ENCODE measurements at places on chromosomes 2 and 18. TPM values are rescaled to one million over a fixed set of nuclear protein-coding genes. Genes with fewer than 3 reads are reported as not detected.

GRCh38 chr2:85961754-85962153, 73.0 kb upstream of the ST3GAL5 start:
- DNase-seq: no peak

- DNase-seq: no peak
Observed at GRCh38 chr2:12168791-12169388, 422.5 kb downstream of the LPIN1 start.

GRCh38 chr2:159229476-159230144, 56.9 kb downstream of the WDSUB1 start:
- no peak for DNase-seq

CLHC1 gene
- total RNA-seq: 20.2 TPM

- no peak for DNase-seq
Observed at GRCh38 chr2:40543381-40543780, 91.5 kb upstream of the SLC8A1 start.

GRCh38 chr2:203574824-203575223, 39.7 kb upstream of the RAPH1 start:
- DNase-seq: no peak

FASTKD2 gene
- 20.1 TPM for total RNA-seq

GRCh38 chr2:58357521-58357920, 116.4 kb upstream of the FANCL start:
- no peak for DNase-seq

DNA sequence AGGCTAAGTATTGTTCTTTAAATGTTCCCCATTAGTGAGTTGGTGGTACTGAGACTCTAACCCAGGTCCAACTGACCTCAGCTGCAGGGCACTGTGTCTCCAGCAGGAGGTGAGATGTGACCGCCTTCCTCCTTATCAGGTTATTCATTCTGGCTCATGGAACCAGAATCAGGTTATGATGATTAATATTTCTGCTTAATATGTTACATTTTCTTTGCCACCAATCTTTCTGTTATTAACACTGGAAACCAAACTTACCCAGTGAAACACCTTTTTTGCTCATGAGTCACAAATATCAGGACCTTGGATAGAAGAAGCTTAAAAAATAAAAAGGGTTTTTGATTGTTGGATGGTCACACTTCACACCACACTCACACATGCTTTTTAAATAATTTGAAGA, 85.4 kb downstream of the DPP4 start:
- peak; percentile 10 for DNase-seq

DNA sequence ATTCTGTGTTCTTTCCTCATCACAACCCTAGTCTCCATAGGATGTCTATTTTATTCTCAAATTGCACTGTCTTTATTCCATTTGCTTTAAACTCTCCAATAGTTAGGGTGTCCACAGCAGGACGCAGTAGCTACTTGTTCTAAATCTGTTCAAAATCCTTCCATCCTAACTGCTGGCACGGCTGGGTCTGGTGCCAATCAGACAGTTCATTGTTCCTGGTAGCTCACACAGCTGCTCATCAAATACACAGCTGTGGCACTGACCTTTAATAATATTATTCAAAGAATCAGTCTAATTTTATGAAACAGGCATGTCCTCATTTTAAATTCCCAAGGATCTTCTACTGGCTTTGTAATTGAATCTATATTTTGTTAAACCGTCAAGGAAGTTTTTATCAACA, 59.7 kb upstream of the TMEFF2 start:
- DNase-seq: no peak

GRCh38 chr2:42044939-42045338, 2.9 kb upstream of the PKDCC start:
- no peak for DNase-seq

ITGA4 gene
- 5.7 TPM for total RNA-seq

DNA sequence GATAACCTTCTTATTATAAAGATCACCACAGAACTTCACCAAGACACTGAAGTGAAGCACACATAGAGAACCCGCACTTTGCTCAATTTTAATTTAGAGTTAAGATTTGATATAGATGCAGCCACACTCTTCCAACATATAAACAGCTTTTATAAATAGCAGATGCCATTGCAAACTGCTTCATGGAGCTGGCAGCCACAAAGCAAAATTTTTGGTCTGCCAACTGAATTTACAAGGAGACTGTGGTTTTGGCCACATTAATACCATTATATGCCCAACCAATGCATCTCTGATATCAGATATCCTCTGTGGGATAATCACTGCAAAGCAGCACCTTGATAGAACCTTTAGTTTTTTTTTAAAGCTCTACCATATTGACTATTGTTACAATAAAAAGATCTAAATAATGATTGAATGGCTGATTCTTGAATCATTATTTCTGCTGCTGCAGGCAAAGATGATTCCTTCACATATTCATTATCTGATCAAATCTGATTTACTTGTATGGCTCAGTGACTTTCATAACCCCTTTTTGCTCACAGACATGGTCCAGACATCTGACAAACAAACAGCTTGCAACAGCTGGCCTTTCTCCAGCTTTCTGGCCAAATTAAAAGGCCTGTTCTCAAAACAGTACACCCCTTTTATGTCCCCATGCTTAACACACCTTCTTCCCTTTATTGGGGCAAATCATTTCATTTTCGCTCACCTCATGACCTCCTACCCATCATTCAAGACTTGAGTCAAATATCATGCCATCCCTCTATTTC, 88.4 kb downstream of the METTL4 start:
- no peak for DNase-seq

GRCh38 chr18:59929621-59930295, 30.0 kb downstream of the PMAIP1 start:
- no peak for DNase-seq

DNA sequence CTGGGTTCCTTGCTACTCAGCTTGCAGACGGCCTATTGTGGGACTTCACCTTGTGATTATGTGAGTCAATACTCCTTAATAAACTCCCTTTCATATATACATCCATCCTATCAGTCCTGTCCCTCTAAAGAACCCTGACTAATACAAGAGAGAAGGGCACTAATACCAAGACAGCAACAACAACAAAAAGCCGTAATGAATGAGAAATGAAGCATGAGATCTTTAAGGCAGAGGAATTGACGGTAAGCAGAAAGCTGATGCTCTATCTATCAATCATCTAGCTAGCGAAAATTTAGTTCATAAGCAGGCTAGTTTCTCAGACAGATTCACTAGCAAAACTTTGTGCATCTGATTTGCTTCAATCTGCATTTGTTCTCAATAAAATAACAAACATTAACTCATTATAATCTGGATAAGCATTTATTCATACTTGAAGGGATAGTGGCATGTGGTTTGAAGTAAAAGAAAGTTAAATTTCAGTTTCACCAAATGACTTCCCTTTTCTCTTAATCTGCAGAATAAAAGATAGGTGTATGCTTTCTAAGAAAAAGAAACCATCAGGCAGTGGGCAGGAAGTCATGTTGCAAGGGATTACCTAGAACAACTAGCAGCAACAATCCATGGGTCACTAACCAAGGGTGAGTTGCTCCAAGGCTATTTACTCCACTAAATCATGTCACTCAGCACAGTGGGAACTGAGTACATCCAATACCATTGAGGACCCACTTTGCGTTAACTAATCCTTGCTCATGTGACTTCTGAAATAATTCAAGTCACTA, 376.5 kb downstream of the TMEM182 start:
- no peak for DNase-seq

CRYGD gene
- total RNA-seq: not detected

- DNase-seq: no peak
Observed at GRCh38 chr2:36339607-36340218, 15.9 kb upstream of the CRIM1 start.

CAPN14 gene
- total RNA-seq: 0.13 TPM

DNA sequence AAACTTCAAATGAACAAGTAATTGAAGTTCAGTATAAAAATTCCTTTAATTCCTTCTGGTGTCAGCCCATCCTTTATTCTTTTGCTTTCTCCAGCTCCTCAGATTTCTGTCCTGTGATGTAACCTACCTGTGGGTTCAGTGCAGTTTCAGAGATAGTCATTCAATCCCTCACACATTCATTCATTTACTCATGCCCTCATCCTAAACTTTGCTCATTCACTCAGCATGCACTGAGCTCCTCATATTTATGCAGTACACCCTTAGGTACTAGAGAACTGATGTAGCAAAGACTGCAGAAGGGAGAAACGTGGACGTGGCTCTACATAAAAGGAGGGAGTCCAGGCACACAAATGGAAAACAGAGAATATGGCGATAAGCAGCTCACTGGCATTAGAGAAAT, 45.3 kb upstream of the STAT1 start:
- no peak for DNase-seq

- no peak for DNase-seq
Observed at GRCh38 chr2:119586085-119586484, 41.8 kb downstream of the CFAP221 start.

GRCh38 chr2:225040856-225041206, 1.4 kb downstream of the DOCK10 start:
- no peak for DNase-seq

NT5DC4 gene
- total RNA-seq: not detected

GRCh38 chr2:122105171-122105876, 349.9 kb downstream of the TSN start:
- DNase-seq: no peak

IL1F10 gene
- total RNA-seq: not detected

DNA sequence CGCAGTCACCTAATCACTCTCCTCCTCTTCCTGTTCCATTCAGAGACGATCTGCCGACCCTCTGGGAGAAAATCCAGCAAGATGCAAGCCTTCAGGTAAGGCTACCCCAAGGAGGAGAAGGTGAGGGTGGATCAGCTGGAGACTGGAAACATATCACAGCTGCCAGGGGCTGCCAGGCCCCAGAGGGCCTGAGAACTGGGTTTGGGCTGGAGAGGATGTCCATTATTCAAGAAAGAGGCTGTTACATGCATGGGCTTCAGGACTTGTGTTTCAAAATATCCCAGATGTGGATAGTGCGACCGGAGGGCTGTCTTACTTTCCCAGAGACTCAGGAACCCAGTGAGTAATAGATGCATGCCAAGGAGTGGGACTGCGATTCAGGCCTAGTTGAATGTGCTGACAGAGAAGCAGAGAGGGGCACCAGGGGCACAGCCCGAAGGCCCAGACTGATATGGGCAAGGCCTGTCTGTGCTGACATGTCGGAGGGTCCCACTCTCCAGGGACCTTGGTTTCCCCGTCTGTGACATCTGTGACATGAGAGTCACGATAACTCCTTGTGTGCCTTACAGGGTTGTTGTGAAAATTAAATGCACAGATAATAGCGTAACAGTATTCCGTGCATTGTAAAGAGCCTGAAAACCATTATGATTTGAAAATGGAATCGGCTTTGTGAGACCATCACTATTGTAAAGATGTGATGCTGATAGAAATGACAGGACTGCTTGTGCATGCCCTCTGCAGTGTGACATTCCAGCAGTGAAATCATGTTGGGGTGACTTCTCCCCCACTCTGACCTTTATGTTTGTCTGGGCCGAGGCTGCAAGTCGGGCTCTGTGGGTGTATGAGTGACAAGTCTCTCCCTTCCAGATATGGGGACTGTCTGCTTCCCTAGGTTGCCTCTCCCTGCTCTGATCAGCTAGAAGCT, 510 bp downstream of the IL1RN start:
- no peak for DNase-seq

DNA sequence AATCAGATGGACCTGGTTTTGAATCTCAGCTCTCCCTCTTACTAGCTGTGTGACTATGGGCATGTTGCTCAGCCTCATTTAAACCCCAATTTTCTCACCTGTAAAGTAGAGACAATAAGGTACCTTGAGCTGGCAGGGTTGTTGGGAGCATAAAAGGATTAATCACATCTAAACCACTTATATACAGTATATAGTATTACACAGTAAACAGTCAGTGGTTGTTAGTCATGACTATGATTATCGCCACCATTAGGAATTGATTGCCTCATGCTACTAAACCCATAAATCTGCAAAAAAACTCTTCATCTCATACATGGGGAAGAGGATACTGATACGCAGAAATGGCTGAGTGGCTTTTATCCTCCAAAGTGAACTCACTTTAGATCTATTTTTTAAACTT, 65.8 kb downstream of the INO80D start:
- DNase-seq: no peak

GRCh38 chr2:11017921-11018320, 106.2 kb downstream of the KCNF1 start:
- DNase-seq: no peak

GRCh38 chr2:189015359-189015758, 41.2 kb downstream of the COL3A1 start:
- no peak for DNase-seq

DNA sequence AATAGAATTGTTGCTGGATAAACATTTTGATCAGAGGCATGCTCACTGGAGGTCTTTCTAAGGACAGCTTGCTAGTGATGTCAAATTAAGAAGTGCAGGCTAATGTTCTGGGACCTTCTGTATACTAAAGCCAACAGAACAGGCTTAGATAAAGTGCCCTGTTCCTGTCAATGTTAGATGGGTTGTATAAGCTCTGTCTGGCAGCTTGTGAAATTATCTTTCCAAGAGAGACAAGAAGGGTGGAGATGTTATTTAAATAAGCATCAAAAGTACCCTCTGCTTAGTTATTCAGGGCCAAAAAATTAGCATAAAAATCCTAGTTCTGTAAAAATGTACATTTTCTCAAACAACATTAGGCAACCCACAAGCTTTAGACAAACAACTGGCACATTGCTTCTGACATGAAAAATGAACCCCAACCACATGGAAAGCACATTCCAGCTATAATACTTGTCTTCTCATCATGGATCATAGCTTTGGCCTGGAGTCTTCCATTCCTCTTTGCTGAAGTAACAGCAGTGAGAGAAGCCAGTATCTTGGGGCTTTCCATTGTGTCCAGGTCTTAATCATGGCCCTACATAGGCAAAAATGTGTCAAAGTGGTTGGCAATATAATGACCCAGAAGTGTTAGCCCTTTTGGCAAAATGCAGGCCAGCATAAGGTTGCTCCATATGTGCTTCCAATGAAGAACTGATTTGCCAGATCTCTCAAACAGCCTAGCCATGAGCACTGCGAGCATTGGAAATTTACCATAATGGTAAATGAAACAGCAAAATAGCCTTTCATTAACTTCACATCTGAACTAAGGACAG, 478.1 kb upstream of the ZNF804A start:
- no peak for DNase-seq

FLACC1 gene
- total RNA-seq: 1.1 TPM

GRCh38 chr18:27887287-27887686, 289.6 kb downstream of the CDH2 start:
- DNase-seq: no peak

MRPS9 gene
- total RNA-seq: 27.3 TPM

AGXT gene
- total RNA-seq: not detected

TIA1 gene
- total RNA-seq: 200 TPM

GRCh38 chr2:143668234-143668633, 539.0 kb downstream of the ARHGAP15 start:
- DNase-seq: no peak

All from endothelial cell (in vitro differentiated cells).